PC-3 (cell line): ENCODE measurements at places on chromosomes 11 and 22.

DNA sequence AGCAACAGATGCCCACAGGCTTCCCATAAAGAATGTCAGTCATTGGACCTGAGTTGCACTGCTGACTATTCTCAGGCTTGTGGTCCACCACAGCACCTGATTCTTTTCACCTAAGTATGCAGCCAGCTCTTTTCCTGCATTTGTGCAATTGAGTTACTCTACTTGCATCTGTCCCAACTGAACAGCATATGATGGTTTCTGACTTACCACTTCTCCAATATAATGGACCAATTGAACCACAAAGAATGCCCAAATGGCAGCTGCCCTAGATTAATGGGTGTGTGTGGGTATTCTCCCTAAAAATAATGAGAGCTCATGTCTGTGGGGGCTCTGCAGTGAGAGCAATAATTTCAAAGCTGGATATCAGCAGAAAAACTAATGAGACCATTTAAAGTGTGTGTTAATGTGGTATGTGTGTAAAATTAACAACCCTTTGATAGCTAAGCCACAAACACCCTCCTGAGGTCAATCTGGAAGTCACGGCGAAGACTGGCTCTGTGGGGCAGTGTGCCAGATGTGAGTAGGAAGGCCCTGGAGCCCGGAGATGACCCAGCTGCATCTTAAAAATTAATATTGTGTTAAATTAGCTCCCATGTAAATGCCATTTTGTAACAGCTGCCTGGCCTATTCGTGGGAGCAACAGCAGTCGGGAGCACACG, 43.8 kb downstream of the SC5D start:
- no peak for DNase-seq

- no peak for DNase-seq
Measured at GRCh38 chr22:38965614-38966379, 8.4 kb downstream of the APOBEC3A start.

GRCh38 chr11:88212300-88212699, 37.1 kb upstream of the RAB38 start:
- no peak for DNase-seq

- no peak for DNase-seq
Measured at GRCh38 chr11:97955595-97955994, 1065.2 kb upstream of the CNTN5 start.

DNA sequence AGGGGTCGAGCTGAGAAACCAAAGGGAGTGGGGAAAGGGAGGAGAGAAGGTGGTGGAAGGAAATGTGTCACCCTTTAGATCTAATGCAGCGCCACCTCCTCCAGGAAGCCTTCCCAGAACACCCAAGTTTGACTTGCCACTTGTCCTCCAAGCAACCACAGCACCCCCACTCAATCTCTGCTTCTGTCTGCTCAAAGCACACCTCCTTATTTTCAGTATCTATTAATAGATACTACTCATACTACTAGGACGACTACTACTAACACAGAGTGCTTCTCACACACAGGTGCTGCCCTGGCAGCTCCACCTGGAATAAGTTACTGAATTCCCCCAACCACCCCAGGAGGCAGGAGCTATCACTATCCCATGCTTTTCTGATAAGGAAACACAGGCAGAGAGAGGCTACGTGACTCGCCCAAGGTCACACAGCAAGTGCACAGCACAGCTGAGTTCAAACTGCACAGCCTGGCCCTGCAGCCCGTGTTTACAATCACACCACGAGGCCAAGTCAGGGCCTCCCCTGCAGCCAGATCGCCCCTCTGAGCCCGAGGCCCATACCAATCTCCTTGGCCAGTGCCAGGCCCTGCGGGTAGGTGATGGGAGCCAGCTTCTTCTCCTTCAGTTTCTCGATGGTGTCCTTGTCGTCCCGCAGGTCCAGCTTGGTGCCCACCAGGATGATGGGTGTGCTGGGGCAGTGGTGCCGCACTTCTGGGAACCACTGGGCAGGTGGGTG, 13.2 kb downstream of the RAC2 start:
- no peak for DNase-seq

GRCh38 chr11:43573233-43573632, 107.3 kb upstream of the HSD17B12 start:
- DNase-seq = peak; percentile 43

DNA sequence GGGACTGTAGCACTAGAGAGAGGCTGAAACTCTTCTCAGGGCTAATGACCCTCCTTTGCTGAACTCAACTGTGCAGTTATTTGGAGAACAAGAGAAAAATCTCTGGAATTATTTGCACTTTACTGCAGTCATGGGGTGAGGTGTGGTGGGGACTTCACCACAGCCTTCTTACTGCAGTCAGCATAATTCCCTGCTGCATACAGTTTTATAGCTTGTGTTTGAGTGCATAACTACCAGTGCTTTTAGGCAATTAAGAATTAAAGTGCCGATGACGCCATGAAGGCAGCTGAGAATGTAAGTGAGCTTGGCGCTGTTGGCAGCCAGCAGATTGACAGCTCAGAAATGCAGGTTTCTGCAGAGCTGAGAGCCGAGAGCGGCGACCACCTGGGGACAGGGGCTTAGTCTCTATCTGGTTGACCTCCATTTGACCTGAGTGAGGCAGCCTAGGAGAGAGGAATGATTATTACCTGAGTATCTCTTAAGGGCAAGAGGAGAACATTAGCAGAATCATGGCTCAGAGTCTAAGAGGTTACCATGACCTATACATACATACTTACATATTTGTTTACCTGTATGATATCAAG, 830.0 kb downstream of the NTM start:
- no peak for DNase-seq

GRCh38 chr11:45671246-45672171, 6.1 kb upstream of the CHST1 start:
- no peak for DNase-seq

DNA sequence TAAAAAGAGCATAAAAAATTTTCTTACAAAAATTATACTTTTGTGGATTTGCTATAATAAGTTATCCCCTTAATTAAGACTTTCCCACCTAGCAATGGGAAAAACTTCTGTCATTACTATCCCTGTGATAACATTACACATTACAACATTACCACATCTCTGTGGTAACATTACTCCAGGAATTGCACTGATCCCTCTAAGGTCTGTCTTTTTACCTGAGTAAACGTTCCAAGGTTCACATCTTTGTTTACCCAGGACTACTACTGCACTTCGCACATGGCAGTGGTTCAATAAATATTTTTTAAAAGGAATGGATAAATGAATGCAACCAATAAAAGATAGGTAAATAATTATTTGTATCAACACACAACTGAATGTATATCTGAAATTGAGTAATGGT, 92.4 kb upstream of the NOX4 start:
- no peak for DNase-seq

DNA sequence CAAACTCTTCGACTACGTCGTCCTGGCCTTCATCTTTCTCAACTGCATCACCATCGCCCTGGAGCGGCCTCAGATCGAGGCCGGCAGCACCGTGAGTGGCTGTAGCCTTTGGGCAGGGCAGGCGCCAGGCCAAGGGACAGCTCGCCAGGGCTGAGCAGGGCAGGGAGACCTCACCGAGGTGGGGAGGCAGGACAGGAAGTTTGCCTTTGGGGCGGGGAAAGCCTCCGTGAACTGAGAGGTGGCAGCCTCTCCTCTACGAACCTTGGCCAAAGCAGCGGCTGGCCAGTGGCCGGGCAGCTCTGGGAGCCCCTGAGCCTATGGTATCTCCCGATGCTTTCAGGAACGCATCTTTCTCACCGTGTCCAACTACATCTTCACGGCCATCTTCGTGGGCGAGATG, 93.2 kb downstream of the CACNA1I start:
- peak; percentile 55 for DNase-seq

DNA sequence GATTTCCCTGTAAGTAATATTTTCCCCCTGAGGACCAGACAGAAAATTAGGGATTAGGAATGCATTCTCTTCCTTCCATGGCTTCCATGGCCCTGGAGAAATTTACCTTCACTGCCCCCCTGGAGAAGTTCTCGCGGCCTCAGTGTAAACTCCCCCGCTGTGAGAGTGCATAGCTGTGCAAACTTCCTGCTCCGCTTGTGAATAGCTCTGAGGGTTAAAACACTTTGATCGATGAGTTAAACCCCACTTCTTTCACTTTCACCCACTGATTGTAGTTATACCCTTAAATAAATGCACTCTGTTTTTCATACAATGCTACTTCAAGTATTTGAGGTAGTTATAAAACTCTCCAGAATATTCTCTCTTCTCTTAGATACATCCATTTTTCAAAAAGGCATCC, 190.8 kb downstream of the DSCAML1 start:
- no peak for DNase-seq

DNA sequence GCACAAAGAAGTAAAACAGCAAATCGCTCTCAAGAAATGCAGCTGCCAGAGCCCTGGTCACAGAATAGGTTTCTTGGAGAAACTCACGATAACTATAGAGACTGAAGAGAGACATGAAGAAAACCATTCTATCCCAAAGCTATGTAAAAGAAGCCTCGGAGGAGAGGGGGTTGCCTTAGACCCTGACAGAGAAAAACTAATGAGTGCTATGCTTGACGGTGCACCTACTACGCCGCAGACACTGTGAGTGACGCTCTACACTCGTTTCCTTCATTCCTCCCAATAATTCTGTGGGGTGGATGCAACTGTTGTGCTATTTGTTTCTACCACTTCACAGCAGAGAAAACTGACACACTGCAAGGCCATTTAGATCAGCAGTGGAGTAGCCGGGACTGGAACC, 121.8 kb downstream of the ETS1 start:
- DNase-seq = no peak

DNA sequence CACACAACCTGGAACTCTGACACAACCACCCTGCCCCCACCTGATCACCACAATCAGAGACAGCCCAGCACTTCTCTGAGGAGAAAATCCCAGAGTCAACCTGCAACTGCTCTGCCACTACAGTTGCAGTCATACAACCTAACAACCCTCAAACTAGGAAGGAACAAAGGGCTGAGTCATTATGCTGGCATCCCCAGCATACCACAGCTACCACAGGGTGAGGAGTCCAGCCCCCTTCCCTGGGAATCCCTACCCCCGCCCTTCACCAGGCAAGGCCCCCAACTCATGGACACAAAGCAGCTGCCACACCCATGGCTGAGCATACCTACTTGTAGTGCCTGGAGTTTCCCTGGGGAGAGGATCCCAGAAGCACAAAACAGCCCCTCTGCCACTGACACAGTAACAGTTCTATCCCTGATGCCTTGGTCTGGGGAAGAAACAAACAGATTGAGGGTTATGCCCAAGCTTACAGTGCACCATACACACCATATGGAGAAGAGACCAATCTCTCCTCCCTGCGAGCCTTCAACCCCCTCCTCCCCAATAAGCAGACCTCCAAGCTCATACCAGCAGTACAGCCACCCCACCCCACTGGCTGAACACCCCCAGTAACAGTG, 68.5 kb upstream of the C11orf58 start:
- peak; percentile 69 for DNase-seq

DNA sequence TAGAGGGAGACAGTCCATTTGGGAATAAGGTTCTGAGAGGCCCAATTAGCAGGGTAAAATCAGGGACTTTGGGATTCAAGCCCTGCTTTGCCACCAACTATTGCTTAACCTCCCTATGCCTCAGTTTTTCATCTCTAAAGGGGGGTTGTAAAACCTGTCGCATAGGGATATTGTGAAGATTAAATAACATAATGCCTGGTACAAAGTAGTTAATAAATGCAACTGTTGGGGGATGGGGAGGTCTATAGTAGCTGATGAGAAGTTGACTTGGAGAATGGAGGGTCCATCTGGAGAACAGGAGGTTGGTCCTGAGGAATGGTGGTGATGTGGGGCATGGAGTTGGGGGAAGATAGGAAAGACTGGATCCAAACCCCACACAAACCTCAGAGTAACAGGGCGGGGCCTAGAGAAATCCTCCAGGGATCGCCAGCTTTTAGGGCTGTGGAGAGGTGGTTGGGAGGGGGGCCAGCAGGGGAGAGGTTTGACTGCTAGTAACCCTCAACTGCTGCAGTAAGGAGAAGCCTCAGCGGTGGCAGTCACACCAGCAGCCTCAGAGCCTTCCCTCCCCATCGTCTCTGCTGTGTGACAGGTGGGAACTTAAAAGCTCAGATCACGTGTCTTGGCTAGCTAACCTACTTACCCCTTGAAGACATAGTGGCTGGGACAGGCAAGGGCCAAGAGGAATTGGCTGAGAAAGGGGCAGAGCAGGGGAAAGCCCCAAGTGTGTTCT, 1.1 kb upstream of the ABCG4 start:
- no peak for DNase-seq

DNA sequence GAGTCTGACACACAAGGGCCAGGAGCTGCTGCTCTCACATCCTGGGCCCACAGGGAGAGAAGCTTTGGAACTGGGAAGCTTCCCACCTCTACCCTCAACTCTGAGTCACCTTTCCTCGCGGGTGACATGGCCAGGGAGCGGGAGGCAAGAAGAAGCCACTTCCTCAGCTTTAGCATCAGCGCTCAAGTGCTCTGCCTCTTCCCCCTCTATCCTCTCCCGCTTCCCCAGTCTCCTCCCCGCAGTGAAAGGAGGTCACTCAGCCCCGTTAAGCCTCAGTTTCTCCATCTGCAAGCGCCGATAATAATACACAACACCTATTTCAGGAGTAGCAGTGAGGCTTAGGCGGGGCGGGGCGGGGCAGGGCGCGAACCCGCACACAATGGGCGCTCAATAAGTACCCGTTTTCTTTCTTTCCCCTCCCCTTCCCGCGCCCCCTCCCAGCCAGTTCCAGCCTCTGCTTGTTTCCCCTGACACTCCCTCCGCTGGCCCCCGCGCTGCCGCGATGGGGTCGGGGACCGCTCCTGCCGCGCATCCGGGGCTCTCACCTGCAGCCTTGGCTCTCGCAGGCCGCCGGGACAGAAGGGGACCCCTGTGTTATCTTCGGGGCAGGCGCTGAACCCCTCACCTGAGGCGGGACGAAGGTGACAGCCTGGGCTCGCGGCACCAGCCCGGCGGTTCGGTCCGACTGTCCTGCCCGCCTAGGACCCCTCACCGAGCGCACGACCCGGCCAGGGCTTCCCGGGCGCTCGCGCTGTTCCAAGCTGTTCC, 892 bp downstream of the GDPD5 start:
- DNase-seq = peak; percentile 71

- DNase-seq = no peak
Measured at GRCh38 chr11:91066456-91067047, 843.7 kb upstream of the CHORDC1 start.

DNA sequence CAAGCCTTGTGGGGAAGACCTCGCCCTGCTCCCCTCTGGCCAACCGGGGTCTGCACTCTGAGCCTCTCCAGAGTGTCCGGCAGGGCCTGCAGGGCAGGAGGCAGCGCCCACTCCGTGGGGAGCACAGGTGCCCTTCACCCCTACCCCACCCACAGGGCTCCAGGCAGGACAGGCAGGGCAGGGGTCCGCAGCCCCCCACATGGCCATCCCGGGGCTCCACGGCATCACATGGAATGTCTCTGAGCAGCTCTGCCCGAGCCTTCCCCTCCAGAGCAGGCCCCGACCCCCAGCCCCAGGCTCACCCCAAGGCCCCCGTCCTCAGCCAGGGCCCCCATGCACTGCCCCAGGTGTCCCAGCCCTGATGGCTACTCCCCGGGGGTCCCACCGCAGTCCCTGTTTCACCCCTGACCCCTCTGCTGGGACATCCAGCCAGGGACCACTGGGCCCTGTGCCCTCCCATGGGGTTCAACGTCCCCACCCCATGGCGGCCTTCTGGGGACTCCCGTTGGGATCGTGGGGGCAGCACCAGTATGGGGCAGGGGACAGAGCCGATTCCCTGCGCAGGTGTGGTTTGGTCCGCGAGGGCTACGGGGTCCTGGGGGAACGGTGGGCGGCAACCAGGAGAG, 77.7 kb downstream of the BRD1 start:
- DNase-seq = no peak

GRCh38 chr22:43827003-43827735, 15.1 kb upstream of the EFCAB6 start:
- DNase-seq = no peak
